Ureter (tissue), 1 donor: ENCODE measurements at places on chromosomes 3 and 15. TPM values are rescaled to one million over a fixed set of nuclear protein-coding genes. Genes with fewer than 3 reads are reported as not detected.
A peak's percentile ranks its signal among the peaks of the same experiment; 100 is the strongest.

COL8A1 gene
- 30.2 TPM for total RNA-seq

TMCO5A gene
- not detected for total RNA-seq

RPL15 gene
- total RNA-seq: 1,981 TPM

HIGD2B gene
- total RNA-seq: not detected

EPHA3 gene
- 11.4 TPM for total RNA-seq

GOLGA6A gene
- not detected for total RNA-seq

ACTR8 gene
- total RNA-seq: 29.6 TPM

MYL3 gene
- 4.6 TPM for total RNA-seq

TRH gene
- not detected for total RNA-seq

DNA sequence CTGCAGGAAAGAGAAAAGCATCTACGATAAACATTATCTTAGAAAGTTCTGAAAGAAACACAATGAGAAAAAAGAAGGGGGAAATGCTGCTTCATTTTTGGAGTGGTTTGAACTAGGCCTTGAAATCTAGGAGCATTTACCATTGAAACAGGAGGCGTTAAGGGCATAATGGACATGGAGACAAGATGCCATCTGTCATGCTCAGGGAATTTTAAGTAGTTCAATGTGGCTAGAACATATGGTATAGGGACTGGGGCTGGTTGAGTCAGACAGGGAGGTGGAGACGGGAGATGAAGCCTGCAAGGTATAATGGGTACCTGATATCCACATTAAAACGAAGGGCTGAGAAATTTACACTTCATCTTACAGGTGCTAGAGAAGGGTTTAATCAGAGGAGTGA, 10.4 kb upstream of the PLAAT1 start:
- no peak for DNase-seq

- no peak for DNase-seq
Measured at GRCh38 chr3:181805703-181806102, 94.0 kb downstream of the SOX2 start.

DNA sequence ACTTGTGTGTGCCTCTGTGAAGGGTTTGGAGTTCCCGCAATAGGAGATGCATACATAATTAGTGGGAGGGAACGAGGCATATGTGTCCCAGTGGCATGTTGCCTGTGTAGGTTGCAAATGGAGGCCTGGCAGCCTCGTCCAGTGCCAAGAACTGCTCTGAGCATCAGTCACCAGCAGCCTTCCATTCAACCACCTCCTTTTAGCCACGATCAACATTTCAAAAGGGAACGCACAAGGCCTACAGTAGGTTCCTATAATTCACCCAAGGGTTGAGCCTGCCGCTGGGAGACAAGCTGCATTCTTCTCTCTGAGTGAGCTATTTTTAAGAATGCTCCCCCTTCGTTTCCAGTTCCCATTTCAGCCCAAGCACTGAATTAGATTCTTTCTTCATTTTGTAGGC, 78.8 kb upstream of the CTNNB1 start:
- no peak for DNase-seq

DNA sequence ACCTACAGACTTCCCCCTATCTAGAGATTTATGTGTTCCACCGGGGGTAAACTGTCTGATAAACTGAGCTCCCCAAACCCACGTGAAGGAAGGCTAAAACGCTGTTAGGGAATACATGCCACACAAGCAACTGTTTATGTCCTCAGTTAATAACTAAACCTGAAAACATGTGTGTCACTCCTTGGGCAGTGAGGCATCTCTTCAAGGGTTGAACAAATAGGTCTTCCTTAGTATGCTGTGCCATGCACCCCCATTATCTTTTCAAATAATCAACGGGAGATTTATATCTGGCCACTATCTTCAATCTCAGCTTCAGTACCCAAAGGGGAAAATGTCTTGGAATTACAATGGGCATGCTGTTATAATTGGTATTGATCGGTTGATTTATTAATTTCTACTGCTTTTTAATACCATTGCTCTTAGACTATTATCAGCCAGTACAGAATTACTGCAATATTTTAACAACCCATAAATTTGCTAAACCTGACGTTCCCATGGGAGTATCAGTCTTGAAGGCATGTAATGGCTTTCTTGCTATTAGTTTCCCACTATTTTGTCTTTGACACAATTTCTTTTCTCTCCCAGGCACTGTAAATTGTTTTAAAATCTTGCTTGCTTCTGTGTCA, 279.2 kb upstream of the P2RY1 start:
- no peak for DNase-seq

DNA sequence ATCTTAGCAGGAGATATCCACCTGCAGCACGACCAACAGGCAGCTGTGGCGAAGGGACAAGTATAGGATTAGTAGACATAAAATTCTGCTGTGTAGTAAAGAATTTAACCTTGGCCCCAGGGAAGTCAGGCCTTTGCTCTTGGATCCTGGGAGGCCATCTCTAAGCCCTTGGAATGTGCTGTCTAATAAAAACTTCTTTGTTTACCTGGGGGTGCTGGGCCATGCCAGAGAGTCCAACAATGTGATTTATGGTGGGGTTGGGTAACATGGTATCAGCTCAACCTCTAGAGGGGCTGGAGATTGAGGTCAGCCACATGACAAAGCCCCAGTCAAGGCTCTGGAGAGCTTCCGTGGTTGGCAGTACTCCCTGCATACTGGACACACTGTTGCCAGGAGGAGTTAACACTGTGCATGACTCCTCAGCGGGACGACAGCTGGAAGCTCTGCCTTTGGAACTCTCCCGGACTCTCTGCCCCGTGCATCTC, 52.4 kb downstream of the HEG1 start:
- peak; percentile 67 for DNase-seq

DNA sequence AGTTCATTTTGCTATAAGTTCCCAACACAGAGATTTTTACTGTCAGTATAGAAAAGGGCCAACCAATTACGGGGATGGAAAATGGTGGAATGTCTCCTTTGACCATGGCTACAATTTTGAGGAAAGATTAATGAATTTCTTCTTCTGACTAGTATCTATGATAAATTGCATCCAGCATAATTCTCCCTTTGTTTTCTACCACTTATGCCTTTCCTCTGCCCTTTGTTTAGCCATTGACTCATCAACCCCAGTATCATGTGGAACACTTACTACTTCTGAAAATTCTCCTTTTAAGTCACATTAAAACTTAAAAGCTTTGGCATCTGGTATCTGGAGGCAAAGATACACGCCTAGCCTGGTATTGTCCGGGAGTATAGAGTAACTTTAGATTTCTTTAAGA, 92.9 kb upstream of the CADPS start:
- no peak for DNase-seq

- no peak for DNase-seq
Measured at GRCh38 chr15:34984889-34985630, 3.0 kb downstream of the ZNF770 start.

DNA sequence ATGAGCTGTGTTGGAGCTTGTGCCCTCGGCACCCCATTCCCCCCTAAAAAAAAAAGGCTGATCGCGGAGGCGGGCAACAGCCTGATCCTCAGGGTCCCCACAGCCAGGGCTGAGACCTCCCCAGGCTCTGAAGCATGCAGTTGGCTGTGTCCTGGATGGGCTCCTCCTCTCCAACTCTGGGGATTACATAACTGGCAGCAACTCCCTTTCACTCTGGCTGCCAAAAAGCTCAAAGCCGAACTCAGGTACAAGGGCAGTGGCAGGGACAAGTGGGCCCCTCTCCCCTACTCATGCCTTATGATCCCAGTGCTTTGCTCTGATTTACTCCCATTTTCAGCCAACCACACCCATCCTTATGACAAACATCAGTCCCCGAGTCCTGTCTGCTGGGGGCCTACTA, 18.3 kb downstream of the TPRA1 start:
- DNase-seq: no peak

DNA sequence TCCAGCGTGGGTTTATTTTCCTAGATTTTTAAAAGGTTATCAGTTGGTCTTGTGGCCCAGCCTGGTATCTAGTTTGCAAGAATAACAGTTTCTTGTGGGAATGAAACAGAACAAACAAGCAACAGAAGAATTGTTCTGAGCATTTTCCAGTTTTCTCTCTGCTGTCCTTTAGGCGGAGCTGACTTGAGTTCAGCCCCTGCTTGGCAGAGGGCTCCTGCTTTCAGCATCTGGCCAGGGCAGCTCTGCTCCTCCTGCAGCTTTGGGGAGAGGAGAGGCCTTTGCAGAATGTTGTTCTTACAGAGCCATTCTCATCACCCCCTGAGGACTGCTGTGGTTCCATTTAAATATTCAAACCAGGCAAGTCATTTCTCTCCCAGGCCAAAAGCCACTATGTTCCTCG, 117.7 kb downstream of the ALDH1A2 start:
- no peak for DNase-seq

DNA sequence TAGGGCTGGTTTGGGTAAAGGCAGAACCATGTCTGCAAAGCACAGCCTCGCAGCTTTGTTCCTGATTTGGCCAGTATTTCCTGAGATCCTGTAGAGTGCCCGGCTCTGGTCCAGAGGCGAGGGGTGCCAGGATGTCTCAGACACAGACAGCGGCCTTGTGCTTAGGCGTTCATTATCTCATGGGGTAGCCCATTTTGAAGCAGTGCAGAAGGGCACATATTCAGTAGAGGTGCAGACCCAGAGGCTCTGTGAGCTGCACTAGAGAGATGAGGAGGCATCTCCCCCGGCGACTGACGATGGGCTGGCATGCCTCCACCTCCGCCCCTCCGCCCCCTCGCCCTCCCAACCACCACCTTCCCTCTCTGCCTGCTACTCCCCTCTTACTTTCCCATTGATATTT, 170.3 kb downstream of the CHDH start:
- DNase-seq: no peak

DNA sequence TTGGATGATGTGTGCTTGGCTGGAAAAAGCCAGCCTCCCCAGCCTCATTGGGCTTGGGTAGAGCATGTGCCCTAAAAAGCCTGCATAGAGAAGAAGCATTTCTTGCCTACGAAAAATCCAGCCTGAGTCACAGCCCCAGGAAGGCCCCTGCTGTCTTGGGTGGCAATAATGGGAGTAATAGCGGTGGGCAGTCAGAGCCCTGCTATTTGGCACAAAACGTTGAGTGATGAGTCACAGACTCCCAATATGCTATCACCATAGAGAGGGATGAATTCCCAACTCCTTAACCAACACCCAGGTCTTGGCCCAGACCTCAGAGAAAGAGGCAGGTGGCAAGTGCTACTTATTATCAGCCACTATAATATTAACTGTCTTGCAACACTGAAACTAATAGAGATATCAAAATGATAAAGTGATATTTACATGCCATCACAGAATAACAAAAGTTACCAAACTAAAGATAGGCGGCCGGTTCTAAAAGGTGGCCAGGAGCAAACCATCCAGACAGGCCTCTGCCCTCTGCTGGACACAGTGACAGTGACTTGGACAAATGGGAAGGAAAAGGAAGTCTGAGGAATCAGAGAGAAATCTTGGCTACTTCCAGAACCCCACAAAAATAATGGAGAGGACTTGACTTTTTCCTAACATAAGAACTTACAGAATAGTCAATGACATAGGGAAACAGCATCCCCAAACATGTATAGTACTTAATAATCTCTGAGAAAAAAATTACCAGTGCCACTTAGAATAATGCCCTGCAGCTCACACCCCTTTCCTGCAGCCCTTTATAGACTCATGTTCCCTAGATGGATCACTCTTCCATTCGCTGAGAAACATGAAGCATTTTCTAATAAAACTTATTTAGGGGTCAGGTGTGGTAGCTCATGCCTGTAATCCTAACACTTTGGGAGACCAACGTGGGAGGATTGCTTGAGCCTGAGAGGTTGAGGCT, 51.9 kb upstream of the MUC13 start:
- no peak for DNase-seq

DNA sequence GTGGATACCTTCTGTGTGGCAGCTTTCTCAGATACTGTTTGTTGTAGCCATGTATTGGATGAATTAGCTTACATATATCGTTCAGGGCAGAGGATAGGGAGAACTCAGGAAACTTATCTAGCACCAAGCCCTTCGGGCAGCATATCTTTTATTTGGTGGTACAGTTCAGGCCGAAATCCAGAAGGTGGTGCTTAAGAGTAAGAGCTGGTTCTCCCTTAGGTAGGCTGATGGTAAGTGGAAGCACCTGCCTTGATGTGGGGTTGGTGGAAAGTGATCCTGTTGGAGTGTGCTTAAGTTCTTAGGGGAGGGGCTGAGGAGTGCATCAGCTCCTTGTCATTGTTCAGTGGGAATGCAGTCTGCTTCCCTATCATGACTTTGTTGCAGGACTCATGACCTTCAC, 187.5 kb downstream of the DOCK3 start:
- DNase-seq: no peak

- DNase-seq: no peak
Measured at GRCh38 chr3:194598771-194599557, 34.3 kb downstream of the TMEM44 start.

- DNase-seq: no peak
Measured at GRCh38 chr15:97425596-97425995, 534.9 kb upstream of the ARRDC4 start.

DNA sequence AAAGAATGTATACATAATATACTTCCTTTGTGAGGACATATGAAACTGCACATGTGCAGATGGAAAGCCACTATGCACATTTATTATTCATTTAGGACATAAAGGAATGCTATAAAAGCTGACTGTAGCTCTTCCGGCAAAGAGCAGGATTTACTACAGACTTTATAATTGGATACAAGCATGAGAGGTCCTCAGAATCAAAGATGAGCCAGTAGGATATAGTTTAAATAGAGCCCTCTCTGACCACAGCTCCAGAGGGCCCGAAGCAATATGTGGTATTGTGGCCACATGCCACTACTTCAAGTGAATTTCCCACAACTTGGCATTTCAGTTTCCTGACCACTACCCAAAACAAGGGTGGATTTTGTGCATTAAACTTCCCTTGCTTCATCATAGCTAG, 140.9 kb downstream of the ATP8B4 start:
- no peak for DNase-seq

DNA sequence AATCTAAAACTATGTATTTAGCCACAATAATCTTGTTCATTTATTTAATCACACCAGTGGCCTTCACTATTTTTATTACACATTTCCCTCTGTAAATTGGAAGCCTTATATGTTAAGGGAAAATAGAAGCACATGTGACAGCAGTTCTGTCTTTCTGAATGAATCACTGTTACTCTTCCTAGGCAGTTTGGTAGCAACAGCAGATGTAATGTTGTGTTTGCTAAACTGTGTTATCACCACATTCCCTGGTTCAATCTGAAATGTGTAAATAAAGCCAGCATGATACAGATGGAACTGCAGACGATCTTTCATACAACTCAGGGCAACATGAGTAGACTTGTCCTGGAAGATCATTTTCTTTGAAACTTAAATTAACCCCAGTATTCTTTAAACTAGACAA, 220.1 kb downstream of the MCTP2 start:
- DNase-seq: no peak

- no peak for DNase-seq
Measured at GRCh38 chr3:39267631-39268548, 11.9 kb downstream of the CX3CR1 start.

DNA sequence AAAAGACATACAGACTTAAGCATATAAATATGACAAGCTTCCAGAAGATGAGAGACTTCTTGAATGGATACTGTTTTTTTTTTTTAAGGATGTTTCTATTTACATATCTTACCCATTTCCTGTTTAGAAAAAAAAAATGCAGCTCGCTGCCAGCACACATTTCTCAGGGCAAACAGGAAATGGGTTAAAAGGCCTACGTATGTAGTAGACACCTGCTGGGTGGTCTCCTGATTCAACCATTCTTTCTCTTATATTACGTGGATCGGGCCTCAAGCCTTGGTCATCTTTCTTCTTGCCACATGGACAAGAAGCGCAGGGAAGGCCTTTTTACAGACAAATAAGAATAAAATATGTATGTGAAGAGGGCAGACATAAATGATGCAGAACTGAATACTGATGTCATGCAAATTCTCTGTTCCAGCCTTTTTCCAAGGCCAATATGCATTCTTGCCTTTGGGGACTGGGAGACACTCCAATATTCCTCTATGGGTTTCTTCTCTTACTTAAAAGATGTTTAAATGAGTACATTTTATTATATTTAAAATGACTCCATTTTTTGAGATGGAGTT, 35.0 kb upstream of the TJP1 start:
- DNase-seq: no peak
